Esophagus muscularis mucosa (tissue), 4 donors: ENCODE measurements at places on chromosomes 7 and 10. TPM values are rescaled to one million over a fixed set of nuclear protein-coding genes. Genes with fewer than 3 reads are reported as not detected.

AGAP6 gene
- 10.9 TPM for total RNA-seq

SGCE gene
- 135 TPM for total RNA-seq

SOSTDC1 gene
- 1.2 TPM for total RNA-seq

MMRN2 gene
- 46.6 TPM for total RNA-seq

ZNF92 gene
- total RNA-seq: 4.0 TPM

SPDYE2 gene
- total RNA-seq: not detected

THSD7A gene
- 1.2 TPM for total RNA-seq

SYPL1 gene
- total RNA-seq: 135 TPM

SVOPL gene
- not detected for total RNA-seq

KCND2 gene
- total RNA-seq: 1.9 TPM

ATG9B gene
- not detected for total RNA-seq

BTBD16 gene
- 0.29 TPM for total RNA-seq

FAM171A1 gene
- 7.1 TPM for total RNA-seq

SFTPA1 gene
- total RNA-seq: 11.9 TPM

TNKS2 gene
- total RNA-seq: 40.7 TPM

PKD1L1 gene
- 0.50 TPM for total RNA-seq

TMEM176A gene
- total RNA-seq: 36.9 TPM

PRF1 gene
- 1.6 TPM for total RNA-seq

BAZ1B gene
- total RNA-seq: 64.0 TPM

PLPP4 gene
- total RNA-seq: 0.84 TPM

FFAR4 gene
- 0.45 TPM for total RNA-seq

ZNF655 gene
- 114 TPM for total RNA-seq

SUN3 gene
- total RNA-seq: not detected

PANK1 gene
- 5.0 TPM for total RNA-seq

CALHM1 gene
- not detected for total RNA-seq

NANOS1 gene
- total RNA-seq: 8.0 TPM

DKK1 gene
- 2.3 TPM for total RNA-seq

CYP3A7 gene
- 0.34 TPM for total RNA-seq

LRRD1 gene
- 0.19 TPM for total RNA-seq

ZP3 gene
- not detected for total RNA-seq

WNT8B gene
- total RNA-seq: not detected

IFIT1B gene
- total RNA-seq: 0.33 TPM

INHBA gene
- total RNA-seq: 19.2 TPM

ADIRF gene
- 85.2 TPM for total RNA-seq

PRTFDC1 gene
- total RNA-seq: 3.0 TPM

SLC26A4 gene
- total RNA-seq: 0.42 TPM

GJD4 gene
- total RNA-seq: not detected

DNAJB6 gene
- total RNA-seq: 103 TPM
